ENCODE measurements at places on chromosomes 12 and 14. TPM values are rescaled to one million over a fixed set of nuclear protein-coding genes. Genes with fewer than 3 reads are reported as not detected.

- no peak for DNase-seq
These were observed 27.8 kb downstream of the KCNA5 start for GRCh38 chr12:5071496-5071895.

- no peak for DNase-seq
These were observed 233.8 kb downstream of the FBXL14 start for GRCh38 chr12:1360441-1361210.

GRCh38 chr12:87861791-87862190 lies 167.4 kb downstream of the C12orf50 start:
- DNase-seq, result no peak

- DNase-seq, result no peak
These were observed 121.1 kb downstream of the ANO6 start for GRCh38 chr12:45336762-45337596.

GRCh38 chr14:87489196-87489819 lies 503.7 kb downstream of the GALC start:
- DNase-seq, result no peak

GRCh38 chr14:67942080-67942710 lies 122.6 kb downstream of the RAD51B start:
- no peak for DNase-seq

GRCh38 chr12:101648195-101648594 lies 49.2 kb upstream of the CHPT1 start:
- no peak for DNase-seq

DNA sequence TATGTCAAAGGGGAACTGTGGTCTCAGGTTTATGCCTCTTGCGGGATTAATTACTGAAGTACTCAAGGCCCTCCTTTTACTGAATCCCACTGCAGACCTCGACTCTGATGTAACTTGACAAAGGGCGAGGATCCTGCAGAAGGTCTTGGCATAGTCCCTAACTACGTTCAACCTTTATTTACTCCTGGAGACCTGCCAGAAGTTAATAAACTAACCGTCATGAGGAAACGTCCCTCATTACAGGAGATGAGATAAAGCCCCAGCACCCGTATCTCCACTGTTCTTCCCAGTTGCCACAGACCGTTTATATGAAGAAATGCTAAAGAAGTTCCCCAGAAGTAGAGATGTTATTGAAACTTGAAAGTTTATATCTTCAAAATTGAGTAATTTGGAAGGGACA lies 190.9 kb downstream of the ETV6 start:
- DNase-seq, result no peak

GRCh38 chr14:103140316-103141109 lies 17.3 kb downstream of the TNFAIP2 start:
- DNase-seq, result no peak

DNA sequence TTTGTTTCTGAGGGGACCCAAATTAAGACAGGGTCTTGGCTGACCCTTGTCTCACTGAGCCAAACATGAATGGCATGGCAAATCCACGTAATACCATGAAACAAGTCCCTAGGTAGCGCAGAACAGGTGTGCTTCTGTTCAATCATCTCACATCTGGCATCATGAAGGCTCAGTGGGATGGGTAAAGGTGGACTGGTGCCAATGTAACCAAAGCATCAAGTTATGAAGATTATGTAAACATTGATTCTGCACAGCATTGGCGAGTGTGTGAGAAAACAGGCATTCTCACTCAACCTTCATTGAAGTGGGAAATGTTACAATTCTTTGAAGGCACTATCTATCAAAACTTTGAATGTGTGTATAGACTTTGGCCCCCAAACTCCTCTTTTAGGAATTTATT lies 41.9 kb downstream of the PTGER2 start:
- DNase-seq, result no peak

GRCh38 chr12:129550353-129550752 lies 353.5 kb downstream of the TMEM132D start:
- no peak for DNase-seq

DNA sequence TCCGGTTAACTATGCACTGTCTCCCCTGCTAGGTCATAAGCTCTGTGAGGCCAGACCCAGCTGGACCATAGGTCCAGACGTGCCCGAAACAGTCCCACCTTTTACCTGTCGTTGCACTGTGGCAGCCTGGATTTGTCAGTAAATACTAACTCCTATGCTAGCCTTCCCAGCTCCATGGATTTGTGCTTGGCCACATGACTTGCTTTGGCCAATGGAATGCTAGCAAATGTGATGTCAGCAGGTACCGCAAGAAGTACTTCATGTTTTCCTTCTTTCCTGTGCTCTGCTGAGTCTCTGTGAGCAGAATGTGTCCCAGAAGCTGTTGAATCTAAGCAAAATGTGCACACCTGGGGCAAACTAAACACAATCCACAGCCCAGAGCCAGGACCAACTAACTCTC lies 157.2 kb downstream of the ANO2 start:
- no peak for DNase-seq

- DNase-seq, result peak; percentile 49
These were observed 292.3 kb downstream of the FUT8 start for GRCh38 chr14:65704850-65705249.

DNA sequence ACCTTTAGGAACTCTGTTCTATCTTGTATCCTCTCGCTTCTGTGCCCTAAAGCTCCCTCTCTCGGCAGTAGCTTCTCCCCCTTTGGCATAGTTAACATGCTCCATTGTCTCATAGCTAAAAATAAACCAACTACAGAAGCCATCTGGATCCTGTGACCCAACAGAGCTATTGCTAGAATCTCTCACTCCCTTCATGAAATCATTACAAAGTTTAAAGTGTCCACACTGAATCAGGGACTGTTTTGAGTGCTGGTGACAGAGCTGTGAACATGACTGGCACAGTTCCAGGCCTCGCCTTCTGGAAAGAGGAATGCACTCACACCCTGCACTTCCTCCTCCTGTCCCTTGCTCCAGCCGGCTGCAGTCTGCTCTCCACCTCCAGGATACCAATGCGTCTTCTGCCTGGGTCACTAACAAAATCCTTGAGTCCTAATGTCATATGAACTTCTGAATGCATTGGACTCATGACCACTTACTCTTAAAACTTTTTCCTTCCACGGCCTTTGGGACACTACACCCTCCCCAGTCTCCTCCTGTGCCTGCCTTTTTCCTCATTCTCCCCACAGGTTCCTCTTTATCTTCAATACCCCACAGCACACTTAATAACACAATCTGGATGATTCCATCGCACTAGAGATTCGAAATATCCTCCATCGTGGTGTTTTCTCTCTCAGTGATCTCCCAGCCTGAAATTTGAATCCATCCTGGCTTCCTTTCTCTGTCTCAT lies 13.2 kb downstream of the PLBD1 start:
- DNase-seq, result no peak

GRCh38 chr14:81324011-81324410 lies 76.1 kb downstream of the STON2 start:
- DNase-seq, result no peak

GRCh38 chr14:38404100-38404541 lies 148.2 kb upstream of the CLEC14A start:
- DNase-seq, result no peak

- no peak for DNase-seq
These were observed 198.5 kb upstream of the PWP1 start for GRCh38 chr12:107487011-107487680.

DNA sequence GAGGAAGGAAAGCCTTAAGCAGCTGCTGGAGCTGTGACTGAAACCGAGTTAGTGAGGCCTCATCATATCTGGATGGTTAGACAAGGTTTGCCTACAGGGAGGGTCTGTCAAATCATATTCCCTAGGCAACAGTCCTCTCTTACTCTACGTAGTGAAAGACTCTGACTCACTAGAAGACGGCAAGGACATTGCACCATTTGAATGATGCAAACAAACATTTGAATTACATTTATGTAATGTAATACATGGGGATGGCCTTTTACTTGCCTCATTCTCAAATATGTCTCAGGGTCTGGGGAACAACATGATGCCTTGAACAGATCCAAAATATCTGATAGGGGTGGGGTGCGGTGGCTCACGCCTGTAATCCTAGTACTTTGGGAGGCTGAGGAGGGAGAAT lies 29.8 kb upstream of the STRAP start:
- DNase-seq, result no peak

- DNase-seq, result no peak
These were observed 10.5 kb downstream of the C12orf75 start for GRCh38 chr12:105341010-105341409.

DNA sequence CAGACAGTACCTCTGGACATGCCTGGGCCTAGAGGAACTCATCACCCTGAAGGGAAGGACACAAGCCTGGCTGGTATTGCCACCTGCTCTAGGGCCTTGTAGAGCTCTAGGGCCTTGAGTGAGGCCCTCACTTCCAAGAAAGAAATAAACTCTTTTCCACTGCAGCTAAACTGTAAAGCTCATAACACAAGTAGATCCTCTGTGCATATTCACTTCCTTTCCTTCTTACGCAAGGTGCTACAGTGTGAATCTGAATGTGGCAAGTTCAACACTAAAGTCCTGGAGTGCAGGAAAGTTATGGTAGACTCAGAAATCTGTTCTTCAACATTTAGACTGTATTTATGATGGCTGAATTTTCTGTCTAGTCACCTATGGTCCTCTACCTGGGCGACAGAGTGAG lies 14.5 kb downstream of the RNASE3 start:
- no peak for DNase-seq

DNA sequence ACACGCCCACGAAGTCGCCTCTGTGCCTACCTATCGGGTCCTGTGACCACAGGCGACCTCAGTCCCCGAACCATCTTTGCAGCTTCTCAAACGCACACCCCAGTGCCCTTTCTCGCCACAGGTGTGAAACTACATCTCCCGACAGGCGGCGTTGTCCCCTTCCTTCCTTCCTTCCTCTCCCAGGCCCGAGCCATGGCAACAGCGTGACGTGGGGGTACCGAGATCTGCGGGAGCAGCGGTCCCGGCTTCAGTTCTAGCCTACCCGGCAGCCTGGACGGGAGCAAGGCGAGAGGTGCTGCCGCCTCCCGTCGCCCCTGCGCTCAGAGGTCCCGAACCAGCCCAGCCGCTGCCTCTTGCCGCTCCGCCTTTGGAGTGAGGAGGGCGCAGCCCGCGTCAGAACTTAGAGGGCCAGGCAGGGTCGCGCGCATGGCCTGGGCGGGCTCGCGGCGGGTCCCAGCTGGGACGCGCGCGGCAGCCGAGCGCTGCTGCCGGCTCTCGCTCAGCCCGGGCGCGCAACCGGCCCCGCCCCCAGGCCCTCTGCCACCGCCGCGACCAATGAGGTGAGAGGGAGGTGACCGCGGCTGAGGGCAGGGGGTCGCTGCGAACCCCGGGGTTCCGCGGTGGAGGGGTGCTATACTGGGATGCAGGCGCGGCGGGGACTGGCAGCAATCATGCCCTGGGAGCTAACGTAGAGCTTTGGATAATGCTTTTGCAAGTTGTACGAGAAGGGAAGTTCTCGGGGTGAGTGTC lies at the start of gene COQ10A:
TSS of gene COQ10A (plus strand) at position 250 of the 750 bp plus-strand sequence. CDS start at position 427, 177 bp downstream.
- DNase-seq, result peak; percentile 93

DNA sequence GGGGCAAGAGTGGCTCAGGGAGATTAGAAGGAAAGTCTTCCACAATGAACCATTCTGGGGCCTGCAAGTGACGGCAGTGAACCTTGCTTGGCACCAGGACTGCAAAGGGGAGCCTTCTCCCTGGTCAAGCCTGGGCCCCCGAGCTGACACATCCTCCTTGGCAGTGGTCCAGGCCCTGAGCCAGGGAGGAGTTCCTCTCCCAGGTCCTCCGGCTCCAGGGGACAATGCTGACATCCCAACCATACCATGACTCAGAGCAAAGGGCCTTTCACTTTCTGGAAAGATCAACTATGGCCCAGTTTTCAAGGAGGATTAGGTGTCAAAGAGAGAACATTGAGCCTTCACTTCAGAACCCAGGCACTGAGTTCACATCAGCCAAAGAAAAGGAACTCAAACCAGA lies 756.5 kb upstream of the TBX3 start:
- DNase-seq, result no peak

DNA sequence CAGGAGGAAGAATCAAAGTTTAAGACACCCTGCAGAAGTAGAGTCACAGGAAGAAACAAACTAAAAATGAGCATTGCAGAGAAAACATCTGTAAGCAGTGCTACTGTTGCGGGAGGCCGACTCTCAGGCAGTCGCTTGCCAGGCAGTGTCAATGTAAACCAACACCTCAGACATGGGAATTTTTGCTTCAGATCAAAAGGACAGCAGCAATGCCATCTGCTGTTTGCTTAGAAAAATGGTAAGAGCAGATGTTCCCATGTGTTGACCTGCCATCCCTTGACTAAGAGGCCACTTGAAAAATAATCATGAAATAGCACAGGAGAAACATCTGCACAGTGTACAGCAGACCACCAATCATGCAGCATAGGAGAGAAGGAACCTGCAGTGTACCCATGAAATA lies 196.6 kb downstream of the SLC25A21 start:
- DNase-seq, result no peak

- no peak for DNase-seq
These were observed 17.2 kb downstream of the ZFP36L1 start for GRCh38 chr14:68775614-68776126.

DNA sequence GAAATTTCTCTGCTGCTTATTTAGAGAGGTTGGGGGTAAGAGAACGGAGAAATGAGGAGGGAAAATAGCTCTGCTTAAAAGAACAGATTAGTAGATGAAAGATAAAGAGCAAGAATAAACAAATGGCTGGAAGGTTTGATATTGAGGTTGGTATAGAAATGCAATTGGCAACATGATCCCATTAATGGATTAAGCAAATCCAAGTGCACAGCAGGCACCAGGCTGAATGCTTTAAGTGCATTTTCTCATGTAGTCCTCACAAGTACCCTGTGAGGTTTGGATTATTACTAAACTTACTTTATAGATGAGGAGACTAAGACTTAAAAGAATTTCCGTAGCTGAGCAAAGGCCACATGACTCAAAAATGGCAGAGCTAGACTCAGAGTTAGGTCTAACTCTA lies 76.9 kb upstream of the ATF1 start:
- no peak for DNase-seq

DNA sequence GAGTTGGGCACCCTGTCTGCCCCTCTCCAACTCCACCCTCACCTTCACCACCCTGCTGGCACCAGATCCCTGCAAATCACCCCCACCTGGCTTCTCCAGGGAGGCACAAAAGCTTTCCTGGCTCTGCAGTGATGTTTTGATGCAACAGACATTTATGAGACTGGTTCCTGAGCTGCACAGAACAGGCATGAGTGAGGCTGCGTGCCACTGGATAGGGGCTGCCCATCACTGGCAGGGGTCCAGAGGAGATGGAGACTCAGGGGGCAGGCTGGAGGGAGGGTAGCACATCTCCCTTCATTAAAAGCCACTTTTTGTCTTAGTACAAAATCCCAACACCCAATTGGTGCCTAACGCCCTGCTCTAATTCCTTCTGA lies 17.3 kb upstream of the ZDHHC22 start:
- no peak for DNase-seq

- DNase-seq, result peak; percentile 94
These were observed at the start of gene CDKN1B for GRCh38 chr12:12716793-12717585. CDKN1B (plus strand) TSS chr12:12717368; CDS start chr12:12717840, 472 bp downstream.

- no peak for DNase-seq
These were observed 518 bp upstream of the OSBPL8 start for GRCh38 chr12:76560086-76560491.

GRCh38 chr14:51881636-51882035 lies 21.2 kb downstream of the GNG2 start:
- no peak for DNase-seq

Gene LRCOL1
- not detected for total RNA-seq

Gene ARHGAP9
- 234 TPM for total RNA-seq

Gene VDR
- total RNA-seq, result 69.8 TPM

Gene ANKRD52
- 68.3 TPM for total RNA-seq

Gene TSPAN8
- total RNA-seq, result not detected

Gene RIPK3
- total RNA-seq, result 29.4 TPM

Gene PLEKHD1
- total RNA-seq, result 0.12 TPM

Gene SMCO3
- not detected for total RNA-seq

Gene BICDL1
- 62.9 TPM for total RNA-seq

Gene FOXM1
- total RNA-seq, result 155 TPM

All from activated CD8-positive, alpha-beta memory T cell treated with anti-CD3 and anti-CD28 coated beads, Interleukin-2, amount 10 ng/mL, durations not matched to agents 7 days and 5 days (primary cell).